ENCODE measurements at places on chromosomes 3 and 15. TPM values are rescaled to one million over a fixed set of nuclear protein-coding genes. Genes with fewer than 3 reads are reported as not detected.

DNA sequence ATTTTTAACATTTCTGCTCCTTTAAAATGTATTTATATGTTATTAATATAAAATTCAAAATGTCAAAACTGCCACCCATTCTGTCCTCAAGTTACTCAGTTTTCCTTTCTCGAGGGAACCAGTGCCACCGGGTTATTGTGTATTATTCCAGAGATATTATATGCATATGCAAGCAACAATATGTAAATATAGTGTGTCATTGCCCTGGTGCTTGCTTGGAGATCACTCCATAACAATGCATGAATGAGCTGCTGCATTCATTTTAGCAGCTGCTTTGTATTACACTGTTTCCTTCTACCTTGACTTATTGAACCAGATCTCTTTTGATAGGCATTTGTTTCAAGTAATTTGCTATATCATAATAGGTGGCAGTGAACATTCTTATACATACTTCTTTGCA is 509.1 kb downstream of the MCTP2 start:
- no peak for DNase-seq

DNA sequence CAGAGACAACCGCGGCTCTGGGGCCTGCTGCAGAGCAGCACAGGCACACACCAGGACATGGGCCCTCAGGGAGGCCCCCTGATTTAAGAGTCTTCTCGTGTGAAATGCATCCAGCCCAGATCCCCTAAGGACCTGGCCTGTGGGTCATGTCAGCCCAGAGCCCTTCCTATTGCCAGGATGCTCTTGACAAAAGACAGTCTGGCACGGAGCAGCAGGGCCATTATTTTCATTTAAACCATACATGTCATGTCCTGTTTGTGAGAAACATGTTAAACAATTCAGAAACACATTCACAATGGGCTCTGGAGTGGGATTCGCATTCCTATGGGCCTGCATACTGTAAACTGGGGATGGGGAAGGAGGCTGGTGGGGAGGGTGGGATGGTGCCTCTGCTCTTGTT is 367.4 kb upstream of the WNT5A start:
- DNase-seq: no peak

- DNase-seq: no peak
Measured at GRCh38 chr15:95989392-95989791, 341.1 kb upstream of the NR2F2 start.

DNA sequence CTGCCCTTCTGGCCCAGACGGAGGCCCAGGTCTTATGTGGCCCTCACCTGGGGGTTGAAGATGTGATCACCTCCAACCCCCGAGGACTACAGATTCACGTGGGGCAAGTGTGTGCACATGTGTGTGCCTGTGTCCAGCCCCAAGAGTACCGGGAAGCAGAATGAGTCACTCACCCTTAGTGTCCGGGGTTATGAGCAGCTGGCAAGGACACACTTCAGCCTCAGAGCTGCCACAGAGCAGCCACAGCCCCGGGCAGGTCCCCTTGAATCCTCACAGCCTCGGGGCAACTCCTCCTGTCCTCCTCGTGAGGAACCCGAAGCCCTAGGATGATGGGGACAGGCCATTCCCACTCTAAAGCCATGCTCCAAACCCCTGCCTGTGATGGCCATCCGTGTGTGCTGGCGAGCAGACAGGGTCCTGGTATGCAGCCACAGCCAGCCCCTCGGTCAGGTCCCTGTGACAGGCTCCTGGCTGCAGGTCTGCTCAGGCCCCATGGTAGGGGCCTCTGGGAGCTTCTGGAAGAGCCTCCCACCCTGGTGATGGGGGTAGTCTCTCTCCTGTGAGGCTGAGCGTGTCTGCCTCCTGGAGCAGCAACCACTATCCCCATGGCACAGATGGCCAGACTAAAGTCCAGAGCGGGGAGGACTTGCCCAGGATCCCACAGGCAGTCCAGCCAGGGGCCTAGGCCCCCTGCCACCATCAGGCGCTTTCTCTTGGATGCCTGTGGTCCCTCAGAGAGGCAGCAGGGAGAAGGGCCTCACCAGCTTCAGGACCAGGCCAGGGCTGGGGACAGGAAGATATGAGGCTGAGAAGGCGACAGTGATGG is 852 bp downstream of the STAB1 start:
- no peak for DNase-seq

- DNase-seq: no peak
Measured at GRCh38 chr3:90010341-90010740, 902.9 kb downstream of the EPHA3 start.

GRCh38 chr3:42421818-42422796 is 11.7 kb upstream of the LYZL4 start:
- DNase-seq: no peak

- peak; percentile 71 for DNase-seq
Measured at GRCh38 chr3:57079474-57079831, 19.0 kb downstream of the SPATA12 start.

GRCh38 chr3:90128391-90128790 is 1021.0 kb downstream of the EPHA3 start:
- DNase-seq: no peak

DNA sequence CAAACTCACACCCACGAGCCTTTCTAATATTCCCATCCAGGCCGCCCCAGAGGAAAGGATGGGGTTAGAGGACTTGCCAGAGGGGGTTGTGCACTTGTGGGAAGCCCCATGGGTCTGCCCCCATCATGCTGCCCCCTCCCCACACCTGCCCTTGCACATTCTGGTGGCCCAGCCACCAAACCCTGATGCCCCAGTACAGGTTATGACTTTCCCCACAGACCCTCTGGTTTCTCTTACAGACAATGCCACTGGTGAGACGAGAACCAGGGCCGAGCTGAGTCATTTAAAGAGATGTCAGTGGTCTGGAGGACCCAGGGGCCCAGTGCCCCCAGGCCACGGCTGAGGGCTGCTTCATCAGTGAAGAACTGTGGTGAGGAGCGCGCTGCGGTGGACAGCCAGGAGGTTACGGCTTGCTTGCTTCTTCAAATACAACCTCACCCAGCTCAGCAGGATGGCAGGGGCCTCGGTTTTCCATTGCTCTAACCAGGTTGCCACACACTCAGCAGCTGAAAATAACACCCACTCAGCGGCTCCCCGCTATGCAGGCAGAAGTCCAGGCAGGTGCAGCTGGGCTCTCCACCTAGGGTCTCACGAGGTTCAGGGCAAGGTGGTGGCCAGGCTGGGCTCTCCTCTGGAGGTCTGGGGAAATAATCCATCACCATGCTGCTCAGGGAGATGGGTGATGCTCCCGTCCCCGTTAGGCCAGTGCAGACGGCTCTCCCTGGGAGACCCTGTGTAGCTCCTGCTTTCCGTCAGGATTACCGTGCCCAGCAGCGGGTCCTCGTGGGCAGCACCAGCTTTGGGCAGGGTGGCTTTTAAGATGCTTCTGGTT is 13.8 kb upstream of the SNRPA1 start:
- no peak for DNase-seq

RASGRP1 gene
- total RNA-seq: 3.0 TPM

ZNF660 gene
- total RNA-seq: 19.2 TPM

OR5AC2 gene
- total RNA-seq: not detected

GRCh38 chr3:151315136-151315535 is 1.5 kb downstream of the GPR87 start:
- DNase-seq: no peak

GRCh38 chr3:100662113-100662823 is 47.0 kb upstream of the TFG start:
- no peak for DNase-seq

RHCG gene
- 22.4 TPM for total RNA-seq

SCAMP2 gene
- total RNA-seq: 58.0 TPM

GRCh38 chr15:72824112-72824511 is 40.6 kb upstream of the ADPGK start:
- DNase-seq: no peak

BTLA gene
- total RNA-seq: not detected

GOLGA6L4 gene
- 5.5 TPM for total RNA-seq

CCR8 gene
- 1.2 TPM for total RNA-seq

GRCh38 chr3:172317481-172317880 is 130.8 kb downstream of the GHSR start:
- no peak for DNase-seq

GRCh38 chr3:24154013-24154695 is 209.1 kb downstream of the NR1D2 start:
- DNase-seq: no peak

ECE2 gene
- not detected for total RNA-seq

GRCh38 chr3:173800154-173800553 is 402.6 kb downstream of the NLGN1 start:
- no peak for DNase-seq

- no peak for DNase-seq
Measured at GRCh38 chr15:24878153-24878552, 76.6 kb upstream of the SNRPN start.

DNA sequence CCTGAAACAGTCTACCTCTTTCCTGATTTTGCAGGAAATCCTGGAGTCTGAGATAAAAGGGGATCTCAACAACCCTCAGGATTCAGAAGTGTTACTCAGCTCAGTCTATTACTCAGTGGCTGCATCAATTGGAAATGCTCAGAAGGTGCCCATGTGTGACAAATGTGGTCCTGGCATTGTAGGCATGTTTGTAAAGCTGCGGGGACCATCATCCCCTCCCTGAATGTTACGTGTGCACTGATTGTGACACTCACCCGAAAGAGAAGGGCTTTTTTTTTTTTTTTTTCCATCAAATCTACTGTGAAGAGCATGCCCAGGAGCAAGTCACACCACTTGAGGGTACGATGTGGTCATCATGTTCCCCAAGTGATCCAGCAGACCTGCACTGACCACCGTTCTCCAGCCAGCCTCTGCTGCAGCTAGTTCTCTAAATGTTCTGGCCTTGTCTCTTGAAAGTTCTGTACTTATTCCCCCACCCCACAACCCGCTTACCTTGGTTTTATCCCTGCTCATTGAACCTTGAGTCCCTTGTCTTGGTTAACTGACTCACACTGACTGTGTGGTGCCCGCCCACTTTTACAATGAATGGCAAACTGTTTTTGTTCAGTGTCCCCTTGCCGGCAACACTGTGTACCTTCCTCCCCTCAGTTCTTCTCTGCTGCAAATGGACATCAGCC is 19.8 kb downstream of the ST3GAL6 start:
- DNase-seq: no peak

TM4SF1 gene
- total RNA-seq: 39.4 TPM

DNA sequence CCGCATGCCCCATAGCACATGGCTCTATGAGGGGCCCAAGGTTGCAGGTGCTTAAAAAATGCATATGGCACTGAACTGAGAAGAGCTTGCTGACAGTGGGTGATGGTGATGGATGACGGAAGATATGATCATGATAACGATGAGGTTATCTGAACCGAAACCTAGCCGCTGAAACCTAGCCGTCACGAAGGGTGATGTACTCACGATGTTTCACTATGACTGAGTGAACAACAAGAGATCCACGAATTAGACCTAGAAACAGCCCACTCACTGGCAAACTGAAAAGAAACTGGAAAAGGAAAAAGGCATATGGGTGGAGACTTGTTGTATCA is 57.6 kb upstream of the BCL6 start:
- DNase-seq: no peak

GRCh38 chr3:161600173-161600572 is 103.6 kb downstream of the OTOL1 start:
- DNase-seq: no peak

DNA sequence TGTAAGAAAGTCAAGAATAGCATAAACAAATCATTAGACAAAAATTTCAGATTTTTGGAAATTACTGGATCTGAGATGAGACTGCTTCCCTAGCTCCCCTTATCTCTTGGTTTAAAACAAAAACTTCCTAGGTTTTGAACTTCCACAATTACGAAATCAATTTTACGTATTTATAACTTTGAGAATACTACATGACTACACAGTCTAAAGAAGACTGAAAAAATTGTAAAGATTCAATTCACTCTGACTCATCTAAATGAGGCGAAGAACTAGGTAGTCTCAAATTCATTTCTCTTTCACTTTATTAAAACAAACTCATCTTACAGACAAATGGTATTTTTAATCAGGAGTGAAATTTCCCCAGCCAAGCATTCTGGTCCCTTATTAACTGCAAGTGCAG is 10.3 kb downstream of the CCDC54 start:
- no peak for DNase-seq

TMEM62 gene
- total RNA-seq: 22.1 TPM

DNA sequence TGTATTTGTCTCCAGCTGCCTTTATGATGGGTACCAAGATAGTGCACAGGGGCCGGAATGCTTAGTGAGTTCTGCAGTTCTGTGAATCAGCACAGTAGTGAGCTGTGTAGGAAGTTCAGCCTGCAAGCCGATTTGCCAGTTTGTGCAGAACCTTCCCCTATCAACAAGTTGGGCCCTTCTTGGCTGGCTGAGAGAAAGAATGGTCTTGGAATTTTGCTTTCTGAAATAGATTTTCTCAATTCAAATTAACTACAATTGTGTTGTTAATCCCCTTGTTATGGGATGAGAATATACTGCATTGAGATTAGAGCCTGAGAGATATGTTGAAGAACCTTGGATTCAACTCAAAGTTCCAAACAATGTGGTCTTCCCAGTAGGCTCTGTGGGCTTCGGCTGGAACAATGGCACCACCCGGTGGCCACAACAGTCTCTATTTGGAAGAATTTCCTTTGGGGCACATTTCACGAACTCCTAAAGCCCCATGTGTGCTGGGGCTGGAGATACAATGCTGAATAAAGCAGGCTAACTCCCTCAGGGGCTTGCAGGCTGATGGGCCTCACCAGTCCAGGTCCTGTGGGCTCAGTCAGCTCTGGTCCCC is 59.1 kb downstream of the TRIM42 start:
- DNase-seq: no peak

GRCh38 chr15:98753726-98754656 is 105.7 kb downstream of the IGF1R start:
- DNase-seq: no peak

- peak; percentile 81 for DNase-seq
Measured at GRCh38 chr3:150787741-150788370, 24.9 kb upstream of the SIAH2 start.

NR2C2 gene
- 43.6 TPM for total RNA-seq

ARL14 gene
- total RNA-seq: 1.9 TPM

DNA sequence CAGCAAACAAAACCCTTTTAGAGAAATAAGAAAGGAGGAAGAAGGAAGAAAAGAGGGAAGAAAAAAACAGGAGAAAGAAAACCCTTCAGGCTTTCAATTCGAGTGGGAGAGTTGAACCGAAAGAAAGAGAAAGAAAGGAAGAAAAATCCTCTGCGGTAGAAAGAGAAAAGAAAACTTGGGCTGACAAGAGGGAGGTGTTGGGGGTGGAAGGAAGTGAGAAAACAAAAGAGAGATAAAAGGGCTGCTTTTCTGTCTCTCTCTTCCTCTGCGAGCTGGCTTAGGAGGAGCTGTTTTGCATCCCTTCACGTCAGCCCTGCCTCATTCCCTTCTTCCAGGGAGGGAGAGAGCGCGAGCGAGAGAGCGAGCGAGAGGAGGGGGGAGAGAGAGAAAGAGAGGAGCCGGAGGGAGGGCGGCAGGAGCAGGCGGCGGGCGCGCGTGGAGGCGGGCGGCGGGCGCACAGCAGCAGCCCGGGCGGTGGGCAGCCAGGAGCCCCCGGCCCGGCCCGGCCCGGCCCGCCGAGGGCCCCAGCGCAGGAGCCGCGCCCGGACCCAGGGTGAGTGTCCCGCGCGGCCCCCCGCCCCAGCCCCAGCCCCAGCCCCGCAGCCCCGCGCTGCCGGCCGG is at the start of gene ZNF710:
Gene ZNF710, plus strand, starts transcription at position 263 of the 621 bp plus-strand sequence. CDS start 65,814 bp downstream, outside the sequence.
- DNase-seq: no peak

- peak; percentile 44 for DNase-seq
Measured at GRCh38 chr3:183491109-183491922, 62.9 kb upstream of the MCF2L2 start.

GP5 gene
- 0.10 TPM for total RNA-seq

GRCh38 chr3:4466741-4467521 is at the start of gene SUMF1:
Gene SUMF1, minus strand, starts transcription at chr3:4467269. Its CDS starts 24 bp downstream, at chr3:4467245.
- peak; percentile 83 for DNase-seq

- DNase-seq: peak; percentile 32
Measured at GRCh38 chr15:31487811-31488436, 161.3 kb downstream of the KLF13 start.

ZDHHC23 gene
- total RNA-seq: 8.1 TPM
